ENCODE measurements at places on chromosomes 6 and 20. TPM values are rescaled to one million over a fixed set of nuclear protein-coding genes. Genes with fewer than 3 reads are reported as not detected.

The DNAAF9 gene
- total RNA-seq: 13.5 TPM

The KCNK5 gene
- total RNA-seq: 32.7 TPM

The TPX2 gene
- 210 TPM for total RNA-seq

The OR2H1 gene
- total RNA-seq: not detected

The HLA-DQA1 gene
- total RNA-seq: not detected

The PSORS1C2 gene
- total RNA-seq: not detected

Data from neural crest cell (in vitro differentiated cells).